Panc1 (cell line): ENCODE measurements at places on chromosomes 16 and 17.

- peak; percentile 76 for DNase-seq
Measured at GRCh38 chr16:29899516-29900101, at the start of gene SEZ6L2. Gene SEZ6L2 (minus strand): TSS chr16:29899550. CDS start chr16:29899019, 531 bp downstream.

DNA sequence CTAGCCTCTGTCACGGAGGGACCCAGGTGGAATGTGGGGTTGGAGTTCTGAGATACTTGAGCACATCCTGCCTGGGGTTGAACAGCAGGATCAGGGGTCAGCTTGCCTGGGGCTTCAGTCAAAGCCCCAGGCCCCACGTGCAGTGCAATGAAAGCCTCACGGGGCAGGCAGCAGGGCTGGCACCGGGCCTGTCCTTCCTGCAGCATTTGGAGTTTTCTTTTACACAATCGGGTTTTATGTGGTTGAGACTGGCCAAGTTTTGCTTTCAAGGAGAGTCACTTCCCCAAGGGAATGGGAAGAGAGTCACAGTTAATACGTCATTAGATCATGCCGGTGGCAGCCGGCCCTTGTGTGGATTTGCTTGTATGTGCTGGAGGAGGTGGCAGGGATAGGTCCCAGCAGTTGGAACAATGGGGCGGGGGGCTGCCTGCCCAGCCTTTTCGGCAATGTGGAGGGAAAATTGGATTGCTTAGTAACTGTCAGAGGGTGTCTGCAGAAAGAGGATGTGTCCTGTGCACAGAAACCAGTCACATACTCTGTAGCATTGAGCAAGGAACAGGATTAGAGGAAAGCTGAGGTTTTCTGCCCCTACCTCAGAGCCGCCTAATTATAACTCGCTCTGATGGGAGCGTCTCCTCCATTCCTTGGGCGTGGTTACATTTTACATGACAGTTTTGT lies 4.5 kb downstream of the RMI2 start:
- no peak for DNase-seq

DNA sequence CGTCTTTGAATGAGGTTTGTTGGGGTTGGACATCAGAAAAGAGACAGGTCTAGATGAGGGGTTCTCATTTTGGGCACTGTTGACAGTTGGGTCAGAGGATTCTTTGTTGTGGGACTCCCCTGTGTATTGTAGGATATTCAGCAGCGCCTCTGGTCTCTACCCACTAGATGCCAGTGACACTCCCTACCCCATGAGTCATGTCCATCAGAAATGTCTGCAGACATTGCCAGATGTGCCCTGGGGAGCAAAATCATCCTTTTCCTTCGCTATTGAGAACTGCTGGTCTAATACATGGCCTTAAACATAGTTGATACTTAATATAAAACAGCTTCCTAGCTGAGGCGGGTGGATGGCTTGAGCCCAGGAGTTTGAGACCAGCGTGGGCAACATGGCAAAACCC lies 3.1 kb downstream of the ABAT start:
- no peak for DNase-seq

GRCh38 chr17:78391843-78392242 lies 13.4 kb downstream of the PGS1 start:
- DNase-seq = no peak

GRCh38 chr16:81737885-81738536 lies 41.1 kb upstream of the PLCG2 start:
- DNase-seq = peak; percentile 61

GRCh38 chr16:81646561-81646960 lies 132.5 kb upstream of the PLCG2 start:
- DNase-seq = no peak

- DNase-seq = no peak
Measured at GRCh38 chr17:61627658-61628057, 36.6 kb upstream of the NACA2 start.

- no peak for DNase-seq
Measured at GRCh38 chr16:79286646-79287423, 313.7 kb downstream of the MAF start.

GRCh38 chr17:1158879-1159278 lies 20.9 kb downstream of the ABR start:
- no peak for DNase-seq

DNA sequence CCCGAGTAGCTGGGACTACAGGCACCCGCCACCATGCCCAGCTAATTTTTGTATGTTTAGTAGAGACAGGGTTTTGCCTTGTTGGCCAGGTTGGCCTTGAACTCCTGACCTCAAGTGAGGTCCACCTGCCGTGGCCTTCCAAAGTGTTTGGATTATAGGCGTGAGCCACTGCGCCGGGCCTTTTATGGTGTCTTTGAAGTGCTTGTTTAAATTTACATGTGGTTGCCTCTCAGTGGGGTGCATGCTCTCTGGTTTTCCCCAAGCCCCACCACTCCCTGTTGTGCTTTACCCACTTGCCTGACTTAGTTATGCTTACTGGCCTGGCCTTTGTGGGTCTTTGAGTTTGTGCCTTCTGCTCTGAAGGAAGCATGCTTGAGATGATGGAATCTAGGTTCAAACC lies 132.0 kb downstream of the PRKCB start:
- DNase-seq = no peak

DNA sequence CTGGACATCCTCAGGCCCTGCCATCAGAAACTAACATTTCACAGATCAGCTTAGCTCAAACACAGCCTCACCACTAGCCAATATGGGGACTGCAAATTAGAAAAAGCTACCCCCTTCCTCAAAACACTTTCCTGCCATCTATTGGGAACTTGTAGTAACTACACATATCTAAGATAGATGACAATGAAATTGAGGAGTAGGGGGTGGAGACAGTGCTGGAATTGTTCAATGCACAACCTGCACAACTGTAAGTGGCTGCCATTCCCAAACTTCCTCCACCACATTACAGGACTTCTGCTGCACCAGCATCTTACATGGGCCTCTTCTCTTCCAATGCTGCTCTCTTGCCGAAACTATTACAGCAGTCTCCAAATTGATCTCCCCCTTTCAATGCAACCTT lies 21.9 kb downstream of the AIPL1 start:
- peak; percentile 27 for DNase-seq

- DNase-seq = no peak
Measured at GRCh38 chr17:40422990-40423633, 5.4 kb upstream of the TOP2A start.

GRCh38 chr17:17062866-17063265 lies 20.6 kb downstream of the MPRIP start:
- no peak for DNase-seq

- DNase-seq = no peak
Measured at GRCh38 chr16:59048876-59049275, 314.8 kb upstream of the GOT2 start.

GRCh38 chr16:2757344-2757743 lies 4.9 kb downstream of the SRRM2 start:
- no peak for DNase-seq

DNA sequence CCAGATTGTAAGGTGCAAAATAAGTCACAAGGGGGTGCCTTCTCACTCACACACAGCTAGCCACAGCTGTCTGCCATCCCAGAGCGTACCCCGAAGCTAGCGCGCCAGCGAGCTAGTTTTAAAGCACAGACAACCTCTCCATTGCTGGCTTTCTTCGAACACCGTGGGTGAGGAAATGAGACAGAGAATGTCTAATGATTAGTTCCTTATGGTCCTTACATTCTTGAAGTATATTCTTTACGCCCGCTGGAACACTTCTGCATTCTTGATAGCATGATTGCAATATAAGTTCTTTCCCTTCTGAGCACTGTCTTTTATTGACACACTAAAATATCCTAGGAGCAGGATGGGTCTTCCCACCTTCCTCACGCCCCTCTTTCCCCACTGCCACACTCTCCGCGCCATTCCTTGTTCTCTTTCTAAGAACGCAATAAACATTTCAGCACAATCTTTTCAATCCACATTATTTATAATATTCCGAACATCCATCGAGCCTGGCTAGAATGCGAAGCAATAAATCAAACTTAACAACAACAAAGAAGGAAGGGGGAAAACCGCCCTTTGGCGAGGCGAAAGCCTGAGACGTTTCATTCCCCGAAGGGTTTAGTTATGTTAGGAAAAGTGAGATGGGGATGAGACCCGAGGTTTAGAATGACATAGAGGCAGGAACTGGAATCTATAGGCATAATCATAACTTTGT lies 251.3 kb downstream of the NTN1 start:
- no peak for DNase-seq

GRCh38 chr16:56576585-56577299 lies 11.9 kb downstream of the MT4 start:
- DNase-seq = no peak

DNA sequence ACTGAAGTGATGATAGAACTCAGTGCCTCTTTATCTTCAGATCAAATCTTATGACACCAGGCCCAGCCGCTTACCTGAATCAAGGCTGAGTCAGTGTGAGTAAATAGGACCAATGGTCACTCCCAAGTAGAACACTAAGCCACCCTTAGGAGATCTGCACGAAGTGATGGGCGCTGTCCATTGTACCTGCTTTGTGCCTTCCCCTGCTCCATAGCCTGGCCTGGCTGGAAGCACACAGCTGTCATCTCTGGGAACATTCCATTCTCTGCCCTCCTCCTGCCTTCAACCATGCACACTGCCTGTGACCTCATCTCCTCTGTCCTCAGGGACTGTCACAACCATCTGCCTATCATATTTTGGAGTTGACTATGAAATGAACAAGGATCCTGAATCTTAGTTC lies 279.5 kb upstream of the ASIC2 start:
- DNase-seq = no peak

DNA sequence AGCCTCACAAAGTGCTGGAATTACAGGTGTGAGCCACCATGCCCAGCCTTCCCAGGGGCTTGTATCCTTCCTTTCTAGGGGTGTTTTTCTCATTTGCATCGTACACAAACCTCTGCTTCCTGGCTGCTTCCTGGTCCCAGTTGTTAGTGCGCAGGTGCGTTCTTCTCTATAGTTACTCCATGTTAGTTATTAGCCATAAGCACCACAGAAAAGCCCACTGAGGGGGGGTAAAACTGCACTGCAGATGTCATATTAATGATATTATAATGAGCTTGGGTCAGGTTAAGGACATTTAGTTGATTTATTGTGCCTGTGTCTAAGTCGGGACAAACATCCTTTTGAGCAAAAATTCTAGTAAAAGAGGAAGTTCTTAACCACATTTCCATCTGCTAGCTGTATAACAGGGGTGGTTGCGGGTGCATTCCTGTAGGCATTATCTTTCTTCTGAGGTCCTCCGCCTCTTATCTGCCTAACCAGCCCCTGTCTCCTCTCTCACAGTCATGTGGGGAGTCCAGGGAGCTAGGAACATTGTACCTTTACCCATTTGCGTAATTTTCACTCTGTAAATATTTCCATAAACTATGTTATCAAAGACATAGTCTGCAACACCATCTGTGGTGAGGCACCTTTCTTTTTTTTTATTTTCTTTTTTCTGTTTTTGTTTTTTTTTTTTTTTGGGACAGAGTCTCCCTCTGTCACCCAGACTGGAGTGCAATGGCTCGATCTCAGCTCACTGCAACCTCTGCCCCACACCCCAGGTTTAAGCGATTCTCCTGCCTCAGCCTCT lies 23.6 kb upstream of the ATF7IP2 start:
- no peak for DNase-seq

GRCh38 chr17:5672815-5673430 lies 88.6 kb upstream of the NLRP1 start:
- no peak for DNase-seq

GRCh38 chr17:7988750-7989178 lies 13.7 kb upstream of the GUCY2D start:
- peak; percentile 73 for DNase-seq

DNA sequence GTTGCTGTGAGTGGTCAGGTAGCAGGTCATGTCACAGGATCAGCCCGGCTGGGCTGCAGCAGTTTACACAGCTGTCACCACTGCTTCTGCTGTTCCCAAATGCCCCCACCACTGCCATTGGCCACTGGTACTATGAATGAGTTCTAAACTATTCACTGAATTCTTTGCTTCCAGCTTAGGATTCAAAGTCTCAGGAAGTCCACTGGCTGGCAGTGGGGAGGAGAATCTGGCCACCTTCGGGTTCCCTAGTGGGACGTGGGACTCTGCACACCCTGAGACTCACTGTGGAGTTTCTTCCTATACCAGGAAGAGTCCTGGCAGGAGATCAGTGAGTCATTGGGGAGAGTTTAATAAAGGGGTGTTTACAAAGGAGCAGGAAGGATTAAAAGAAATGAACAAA lies 6.9 kb downstream of the MT1X start:
- DNase-seq = no peak

DNA sequence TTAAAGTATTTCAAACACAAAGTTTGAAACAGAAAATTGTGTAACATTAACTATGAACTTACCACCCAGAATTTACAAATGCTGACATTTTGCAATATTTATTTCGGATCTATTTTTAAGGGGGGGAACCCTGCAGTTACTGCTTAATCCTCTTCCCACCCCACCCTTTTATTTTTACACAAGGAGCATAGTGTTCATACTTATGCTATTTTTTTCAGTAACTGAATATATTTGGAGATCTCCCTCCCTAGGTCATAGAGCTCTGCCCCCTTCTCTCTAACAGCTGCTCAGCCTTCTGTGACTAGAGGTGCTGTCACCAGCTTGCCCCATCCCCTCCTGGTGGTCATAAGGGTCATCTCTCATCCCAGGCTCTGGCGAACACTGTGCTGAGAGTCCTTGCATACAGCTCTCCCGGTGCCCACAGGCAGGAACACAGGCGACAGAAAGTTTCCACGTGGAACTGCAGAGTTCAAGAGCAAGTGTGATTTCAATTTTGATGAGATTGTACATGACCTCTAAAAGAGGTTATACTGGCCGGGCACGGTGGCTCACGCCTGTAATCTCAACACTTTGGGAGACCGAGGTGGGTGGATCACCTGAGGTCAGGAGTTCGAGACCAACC lies 44.2 kb downstream of the SNX20 start:
- no peak for DNase-seq

- no peak for DNase-seq
Measured at GRCh38 chr17:27452828-27453227, 3.4 kb upstream of the KSR1 start.

DNA sequence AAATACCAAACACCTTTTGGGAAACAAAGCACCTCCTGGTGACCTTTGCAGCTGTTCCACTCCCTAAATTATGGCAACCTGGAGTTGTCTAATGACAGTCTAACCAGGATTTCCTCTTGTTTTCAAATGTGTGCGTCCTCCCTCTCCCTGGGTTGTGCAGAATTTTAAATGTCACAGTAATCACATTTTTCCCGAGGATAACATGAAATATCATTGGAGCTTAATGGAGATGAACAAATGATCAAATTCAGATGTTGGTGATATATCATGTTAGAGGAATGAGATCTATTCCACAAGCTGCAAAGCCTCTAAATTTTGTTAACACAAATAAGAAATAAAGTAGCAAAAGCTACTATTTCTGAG lies 86.9 kb upstream of the HLF start:
- no peak for DNase-seq

GRCh38 chr16:84933774-84934631 lies 77.3 kb downstream of the ZDHHC7 start:
- DNase-seq = no peak

DNA sequence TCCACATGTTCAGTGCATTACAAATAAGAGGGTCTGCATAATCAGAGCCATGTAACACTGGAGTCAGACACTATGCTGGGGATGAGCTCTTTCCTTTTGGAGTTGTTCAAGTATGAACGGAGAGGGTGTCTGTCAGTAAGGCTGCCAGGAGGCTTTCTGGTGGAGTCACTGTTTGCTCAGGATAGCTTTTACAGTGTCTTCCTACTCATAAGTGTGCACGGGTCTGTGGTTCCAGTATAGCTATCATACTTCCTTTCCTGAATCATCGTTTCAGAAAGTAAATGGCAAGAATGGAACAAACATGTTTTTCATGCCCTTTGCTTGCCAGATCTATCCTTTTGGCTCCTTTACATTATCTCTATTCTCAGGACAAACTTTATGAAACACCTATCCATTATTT lies 152.7 kb upstream of the CDH11 start:
- DNase-seq = no peak

GRCh38 chr16:85193115-85193493 lies 80.8 kb upstream of the CIBAR2 start:
- no peak for DNase-seq

GRCh38 chr17:32298721-32299579 lies 33.3 kb downstream of the RHBDL3 start:
- no peak for DNase-seq
